ENCODE measurements at places on chromosomes 3 and 15. TPM values are rescaled to one million over a fixed set of nuclear protein-coding genes. Genes with fewer than 3 reads are reported as not detected.

The SLC22A14 gene
- total RNA-seq, result 0.46 TPM

The CA12 gene
- total RNA-seq, result 20.5 TPM

The CLDN18 gene
- total RNA-seq, result 6.7 TPM

The GOLGA8R gene
- total RNA-seq, result 5.8 TPM

The PLSCR2 gene
- total RNA-seq, result 0.35 TPM

The MB21D2 gene
- total RNA-seq, result 8.7 TPM

The FETUB gene
- total RNA-seq, result not detected

The LRRC31 gene
- 2.9 TPM for total RNA-seq

The AQR gene
- total RNA-seq, result 20.8 TPM

The CSTA gene
- total RNA-seq, result 3.6 TPM

DNA sequence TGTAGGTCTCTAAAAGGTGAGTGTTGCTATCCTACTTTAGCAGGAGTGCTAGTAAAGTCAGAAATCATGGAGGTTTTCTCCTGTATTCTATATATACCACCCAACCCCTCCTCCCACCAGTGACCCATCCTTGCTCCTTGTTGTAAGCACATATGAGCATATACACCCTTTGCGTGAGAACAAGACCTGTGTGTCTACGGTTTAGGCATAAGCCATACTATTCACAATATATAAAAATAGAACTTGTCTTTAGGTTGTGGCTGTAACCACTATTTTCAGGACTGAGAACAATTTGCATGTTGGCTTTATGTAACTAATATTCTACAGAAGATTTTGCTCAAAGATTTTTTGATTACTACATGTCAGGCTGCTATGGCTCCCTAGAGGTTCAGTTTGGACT lies 59.1 kb upstream of the TOP2B start:
- no peak for DNase-seq

GRCh38 chr15:58163985-58164384 lies 25.8 kb downstream of the AQP9 start:
- no peak for DNase-seq

- no peak for DNase-seq
Measured at GRCh38 chr3:136856665-136857064, 5.3 kb upstream of the NCK1 start.

DNA sequence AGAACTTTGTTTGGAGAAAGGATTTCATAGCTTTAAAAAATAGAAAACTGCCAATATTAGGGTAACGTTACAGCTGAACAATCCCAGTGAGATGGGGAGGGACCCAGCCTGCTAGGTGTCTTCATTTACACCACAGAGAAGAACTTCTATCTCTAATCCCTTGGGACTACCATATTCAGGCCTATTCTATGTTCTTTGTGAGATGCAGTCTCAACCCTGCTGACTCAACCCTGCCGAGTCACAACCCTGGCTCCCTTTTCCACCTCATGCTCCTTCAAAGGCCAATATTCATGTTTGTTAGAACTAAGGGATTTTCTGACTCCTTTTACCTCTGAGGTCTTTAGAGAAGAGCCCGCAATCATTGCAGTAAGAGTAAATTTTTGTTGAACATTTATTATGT lies 350.5 kb downstream of the EPHB1 start:
- no peak for DNase-seq

DNA sequence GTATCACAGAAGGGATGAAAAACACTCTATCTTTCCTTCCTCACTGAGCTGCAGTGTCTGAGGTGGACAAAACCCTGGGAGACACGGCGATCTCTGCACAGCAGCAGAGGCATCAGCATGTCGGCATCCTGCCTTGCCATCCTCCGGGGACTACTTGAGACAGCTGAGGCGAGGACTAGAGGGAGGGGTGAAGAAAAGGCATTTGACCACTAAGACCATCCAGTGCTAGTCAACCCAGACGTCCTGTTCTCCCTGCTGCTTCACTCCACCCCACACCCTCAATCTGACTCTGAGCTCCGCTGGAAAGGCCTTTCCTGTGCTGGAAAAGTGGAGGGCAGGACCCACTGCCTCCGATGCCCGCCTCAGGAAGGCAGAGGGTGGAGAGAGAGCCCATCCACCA lies 67.3 kb downstream of the VGLL4 start:
- DNase-seq, result no peak

- no peak for DNase-seq
Measured at GRCh38 chr3:57091521-57092273, 31.2 kb downstream of the SPATA12 start.

DNA sequence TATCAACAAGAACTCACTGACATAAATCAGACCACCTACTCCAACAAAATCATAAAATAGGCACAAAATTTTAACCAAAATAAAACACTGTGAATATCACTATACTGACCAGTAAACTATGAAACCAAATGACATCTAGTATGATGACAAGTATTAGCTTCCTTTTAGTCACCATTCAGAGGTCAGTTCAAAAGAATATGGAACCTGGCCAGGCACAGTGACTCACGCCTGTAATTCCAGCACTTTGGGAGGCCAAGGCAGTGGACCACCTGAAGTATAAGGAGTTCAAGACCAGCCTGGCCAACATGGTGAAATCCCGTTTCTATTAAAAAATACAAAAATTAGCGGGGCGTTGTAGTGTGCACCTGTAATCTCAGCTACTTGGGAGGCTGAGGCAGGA lies 65.8 kb downstream of the SMARCC1 start:
- no peak for DNase-seq

GRCh38 chr3:62046326-62046725 lies 327.0 kb downstream of the FEZF2 start:
- DNase-seq, result no peak
